ENCODE measurements at places on chromosomes 7 and 10.

- DNase-seq: no peak
Observed at GRCh38 chr10:95542761-95543160, 18.4 kb downstream of the SORBS1 start.

GRCh38 chr10:119806334-119807130 is 66.1 kb downstream of the MCMBP start:
- DNase-seq: no peak

GRCh38 chr7:116897661-116898060 is 35.3 kb downstream of the CAPZA2 start:
- DNase-seq: no peak

DNA sequence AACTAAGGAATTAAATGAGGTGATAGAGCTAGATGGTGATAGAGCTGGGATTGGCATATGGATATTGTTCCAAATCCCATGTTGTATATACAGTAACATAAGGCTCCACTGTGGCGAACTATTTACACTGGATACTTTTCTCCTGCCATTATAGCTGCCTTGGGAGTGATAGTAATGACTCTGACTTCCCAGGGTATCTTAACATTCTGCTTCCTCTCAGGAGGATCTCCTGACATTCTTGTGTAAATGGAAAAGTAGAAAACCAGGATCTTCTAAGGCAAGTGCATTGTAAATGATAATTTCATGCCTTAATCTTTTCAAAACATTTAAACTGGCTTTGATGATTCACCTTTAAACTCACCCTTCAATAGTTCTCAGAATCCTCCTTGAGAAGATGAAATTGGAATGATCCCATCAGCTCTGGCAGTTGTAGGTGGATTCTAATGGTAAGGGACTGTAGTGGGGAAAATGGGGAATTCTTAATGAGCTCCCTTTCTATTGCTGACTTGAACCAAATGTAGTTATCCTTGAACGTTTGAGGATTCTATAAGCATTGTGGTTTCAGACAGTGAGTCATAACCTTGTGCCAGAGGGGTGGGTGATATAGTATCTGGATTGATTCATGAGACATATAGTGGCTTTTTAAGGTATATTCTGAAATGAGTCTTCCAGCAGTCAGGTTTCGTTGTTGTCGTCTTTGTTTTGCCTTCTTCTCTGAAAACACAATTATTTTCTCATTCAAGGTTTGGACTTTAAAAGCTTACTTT is 450.0 kb downstream of the SUGCT start:
- no peak for DNase-seq

DNA sequence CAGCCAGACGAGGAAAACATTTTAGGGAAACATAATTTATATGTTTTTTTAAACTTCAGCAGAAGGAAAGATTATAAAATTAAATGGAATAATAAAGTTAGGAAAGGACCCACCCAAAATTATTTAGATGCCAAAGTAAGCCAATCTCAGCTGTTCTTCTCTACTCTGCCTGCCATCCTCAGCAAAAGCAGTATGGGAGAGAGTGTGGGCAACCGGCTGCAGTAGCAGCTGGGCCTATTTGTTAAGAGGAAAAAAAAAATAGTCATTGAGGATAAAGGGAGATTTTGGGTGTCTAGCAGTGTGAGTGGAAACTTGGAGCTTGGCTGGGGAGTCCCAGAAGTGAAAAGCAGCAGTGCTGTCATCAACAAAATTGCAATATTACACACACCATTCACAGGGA is 15.4 kb downstream of the SEMA3E start:
- DNase-seq: no peak

- DNase-seq: peak; percentile 69
Observed at GRCh38 chr10:21329995-21330627, 195.4 kb downstream of the SKIDA1 start.

- no peak for DNase-seq
Observed at GRCh38 chr7:152894295-152895170, 135.0 kb downstream of the ACTR3B start.

DNA sequence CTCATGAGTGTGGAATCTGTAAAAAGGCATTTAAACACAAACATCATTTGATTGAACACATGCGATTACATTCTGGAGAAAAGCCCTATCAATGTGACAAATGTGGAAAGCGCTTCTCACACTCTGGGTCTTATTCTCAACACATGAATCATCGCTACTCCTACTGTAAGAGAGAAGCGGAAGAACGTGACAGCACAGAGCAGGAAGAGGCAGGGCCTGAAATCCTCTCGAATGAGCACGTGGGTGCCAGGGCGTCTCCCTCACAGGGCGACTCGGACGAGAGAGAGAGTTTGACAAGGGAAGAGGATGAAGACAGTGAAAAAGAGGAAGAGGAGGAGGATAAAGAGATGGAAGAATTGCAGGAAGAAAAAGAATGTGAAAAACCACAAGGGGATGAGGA is 207.7 kb downstream of the ZEB1 start:
- no peak for DNase-seq

- DNase-seq: no peak
Observed at GRCh38 chr10:79148452-79149344, 79.9 kb downstream of the ZMIZ1 start.

- DNase-seq: no peak
Observed at GRCh38 chr7:51366172-51366728, 49.6 kb upstream of the COBL start.
